ENCODE measurements at places on chromosomes 1 and 21. TPM values are rescaled to one million over a fixed set of nuclear protein-coding genes. Genes with fewer than 3 reads are reported as not detected.

- no peak overlapping the region for H3K27ac ChIP-seq
- DNase-seq: no peak
- no peak overlapping the region for H3K4me3 ChIP-seq
- no peaks in the 10 kb centered on the region for H3K36me3 ChIP-seq
- H3K27me3 ChIP-seq: no peaks in the 10 kb centered on the region
Measured at GRCh38 chr1:217188280-217189237, 442.3 kb downstream of the GPATCH2 start.

GRCh38 chr1:212699625-212700222, at the start of gene BATF3:
Gene BATF3 (minus strand): TSS chr1:212699840. CDS start chr1:212699762, 78 bp downstream.
- H3K27me3 ChIP-seq: peaks cover 26% of the 10 kb centered on the region
- peaks cover 15% of the 10 kb centered on the region for H3K4me1 ChIP-seq
- DNase-seq: peak; percentile 82
- no peaks in the 10 kb centered on the region for H3K36me3 ChIP-seq
- H3K27ac ChIP-seq: no peak within 1 kb of the TSS
- peak within 1 kb of the TSS; percentile 67 for H3K4me3 ChIP-seq

DNA sequence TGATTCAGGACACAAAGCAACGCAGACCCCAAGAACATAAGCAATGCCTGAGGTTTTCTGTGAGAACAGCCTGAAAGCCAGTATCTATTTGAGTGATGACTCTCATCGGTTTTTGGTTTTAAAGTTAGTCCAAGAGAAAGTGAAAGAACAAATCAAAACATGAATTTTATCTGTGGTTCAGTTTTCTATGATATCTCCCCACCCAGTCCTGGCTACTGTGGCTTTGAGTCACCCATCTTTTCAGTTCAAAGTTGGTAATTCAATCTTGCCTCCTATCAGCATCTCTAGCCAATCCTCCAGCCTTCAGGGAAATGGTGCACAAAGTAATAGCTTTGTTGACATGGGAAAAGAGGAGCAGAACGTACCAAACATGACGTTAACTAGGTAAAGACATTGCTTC, 40.5 kb upstream of the KRTAP19-8 start:
- H3K27ac ChIP-seq: no peak overlapping the region
- H3K4me3 ChIP-seq: no peak overlapping the region
- H3K36me3 ChIP-seq: no peaks in the 10 kb centered on the region
- DNase-seq: peak; percentile 17

DNA sequence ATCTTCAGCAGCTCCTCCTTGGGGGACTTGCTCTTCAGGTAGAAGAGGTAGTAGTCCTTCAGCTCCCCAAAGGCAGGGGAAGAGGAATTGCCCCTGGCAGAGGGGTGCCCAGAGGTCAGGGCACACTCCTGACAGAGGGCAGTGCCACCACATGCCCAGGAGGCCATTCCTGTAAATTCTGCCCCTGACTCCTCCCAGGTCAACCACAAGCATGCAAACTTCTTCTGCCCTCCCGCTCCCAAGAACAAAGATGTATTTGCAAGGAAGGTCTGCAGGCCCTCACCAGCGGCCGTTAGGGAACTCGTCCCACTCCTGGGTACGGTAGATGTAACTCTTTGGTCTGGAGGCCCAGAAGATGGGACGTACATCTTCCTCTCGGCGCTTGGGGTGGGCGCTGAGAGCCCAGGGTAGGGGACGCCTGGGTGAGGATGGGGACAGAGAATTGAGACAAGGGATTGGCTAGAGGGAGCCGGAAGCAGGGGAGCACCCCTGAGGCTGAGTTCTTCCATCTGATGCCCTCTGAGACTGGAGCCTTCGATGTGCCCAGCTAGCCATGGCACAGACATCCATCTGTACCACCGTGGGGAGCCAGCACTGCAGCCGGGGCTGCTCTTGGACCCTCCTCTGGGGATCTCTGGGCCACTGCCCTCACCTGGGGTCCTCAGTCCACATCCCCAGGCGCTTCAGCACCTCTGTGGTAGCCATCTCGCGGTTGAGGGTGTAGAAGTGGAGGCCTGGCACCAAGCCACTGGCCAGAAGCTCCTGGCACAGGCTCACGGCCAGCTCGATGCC, 11.1 kb downstream of the MTHFR start:
- H3K27me3 ChIP-seq: no peaks in the 10 kb centered on the region
- peaks cover 33% of the 10 kb centered on the region for H3K36me3 ChIP-seq
- peaks cover 20% of the 10 kb centered on the region for H3K4me1 ChIP-seq
- no peak overlapping the region for H3K27ac ChIP-seq

- H3K27ac ChIP-seq: no peak overlapping the region
- H3K36me3 ChIP-seq: no peaks in the 10 kb centered on the region
- no peak for DNase-seq
Measured at GRCh38 chr1:211843507-211844298, 13.1 kb upstream of the LPGAT1 start.

DNA sequence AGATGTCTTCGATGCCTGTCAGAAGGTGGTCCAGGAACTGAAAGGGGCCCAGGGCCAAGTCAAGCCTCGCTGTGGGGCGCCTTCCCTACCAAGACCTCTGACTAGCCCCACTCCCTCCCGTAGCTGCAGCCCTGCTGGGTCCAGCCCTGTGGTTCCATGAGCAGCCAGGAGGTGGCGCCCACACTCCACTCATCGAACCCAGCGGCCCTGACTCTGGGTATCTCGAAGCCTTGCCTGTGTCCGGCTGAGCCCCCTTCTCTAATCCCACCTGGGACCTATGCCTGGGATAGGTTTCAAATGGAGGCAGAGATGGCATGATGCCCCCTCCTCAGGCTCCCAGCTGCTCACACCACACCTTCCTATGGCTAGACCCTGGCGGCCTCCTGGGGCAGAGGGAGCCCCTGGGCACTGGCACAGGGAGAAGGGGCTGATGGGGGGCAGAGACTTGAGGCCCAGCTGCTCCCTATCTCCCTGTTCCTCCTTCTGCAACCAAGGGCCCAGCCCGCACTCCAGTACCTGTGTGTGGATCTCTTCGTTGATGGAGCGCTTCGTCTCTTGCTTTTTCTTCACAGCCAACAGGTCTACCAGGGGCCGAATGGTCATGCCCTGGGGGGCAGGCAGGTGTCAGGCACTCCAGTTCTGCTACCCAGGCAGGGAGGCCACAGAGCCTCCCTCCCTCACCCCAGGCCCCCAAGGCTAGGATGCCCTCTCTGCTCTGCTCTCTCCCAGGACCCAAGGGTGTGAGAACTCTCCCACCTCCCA, 52.0 kb downstream of the SLC9A1 start:
- no peak overlapping the region for H3K27ac ChIP-seq
- peak; percentile 96 for DNase-seq

- no peaks in the 10 kb centered on the region for H3K27me3 ChIP-seq
- DNase-seq: peak; percentile 1
- no peak overlapping the region for H3K4me3 ChIP-seq
- peaks cover 22% of the 10 kb centered on the region for H3K4me1 ChIP-seq
- peak overlapping the region; percentile 76 for H3K27ac ChIP-seq
Measured at GRCh38 chr1:107648071-107648470, 316.9 kb downstream of the VAV3 start.

DNA sequence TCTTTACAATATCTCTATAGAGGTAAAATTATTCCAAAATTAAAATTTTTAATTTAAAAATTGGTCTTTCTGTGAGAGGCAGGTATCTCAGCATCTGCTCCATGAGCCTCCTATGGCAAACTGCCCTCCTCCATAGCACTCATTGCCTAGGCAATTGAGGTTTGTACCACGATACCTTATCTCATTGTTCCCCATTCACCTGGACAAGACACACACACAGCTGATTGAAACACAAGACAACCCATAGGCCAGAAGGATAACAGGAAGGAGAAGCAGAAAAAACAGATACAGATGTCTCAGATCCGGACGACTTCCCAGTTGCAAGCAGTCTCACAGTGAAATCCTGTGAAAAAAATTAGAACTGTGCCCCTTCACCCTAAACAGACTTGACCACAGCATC, 24.3 kb downstream of the RHBDL2 start:
- H3K36me3 ChIP-seq: no peaks in the 10 kb centered on the region
- DNase-seq: no peak
- no peak overlapping the region for H3K4me3 ChIP-seq
- H3K27me3 ChIP-seq: no peaks in the 10 kb centered on the region
- H3K27ac ChIP-seq: no peak overlapping the region
- no peaks in the 10 kb centered on the region for H3K4me1 ChIP-seq

DNA sequence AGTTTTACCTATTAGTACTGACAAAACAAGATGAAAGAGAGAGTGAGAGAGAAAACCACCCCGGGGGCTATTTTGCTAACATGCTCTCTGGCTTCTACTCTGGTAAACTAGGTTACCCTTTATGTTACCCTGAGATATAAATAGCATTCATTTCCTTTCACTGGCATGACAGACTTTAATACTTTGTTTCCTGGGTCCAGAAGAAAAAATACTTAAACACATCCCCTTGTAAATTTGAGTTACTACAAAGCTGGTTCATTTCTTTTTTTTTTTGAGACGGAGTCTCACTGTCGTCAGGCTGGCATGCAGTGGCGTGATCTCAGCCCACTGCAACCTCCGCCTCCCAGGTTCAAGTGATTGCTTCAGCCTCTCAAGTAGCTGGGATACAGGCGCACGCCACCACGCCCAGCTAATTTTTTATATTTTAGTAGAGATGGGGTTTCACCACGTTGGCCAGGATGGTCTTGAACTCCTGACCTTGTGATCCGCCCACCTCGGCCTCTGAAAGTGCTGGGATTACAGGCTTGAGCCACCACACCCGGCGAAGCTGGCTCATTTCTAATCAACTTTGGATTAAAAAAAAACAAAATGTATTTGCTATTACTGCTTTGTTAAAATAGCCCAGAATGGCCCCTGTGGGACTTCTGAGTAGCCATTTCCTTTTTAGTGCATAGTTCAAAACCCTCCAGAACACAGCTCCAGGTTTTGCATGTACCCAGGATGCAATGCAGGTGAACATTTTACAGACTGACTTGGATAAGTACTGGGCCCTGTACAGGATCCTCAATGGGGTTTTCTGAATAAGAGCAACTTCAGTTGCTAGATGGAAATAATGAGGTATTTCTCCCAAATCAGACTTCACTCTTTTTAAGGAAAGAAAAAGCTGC, 20.6 kb downstream of the INPP5B start:
- H3K36me3 ChIP-seq: peaks cover 24% of the 10 kb centered on the region
- H3K27me3 ChIP-seq: no peaks in the 10 kb centered on the region
- H3K27ac ChIP-seq: no peak overlapping the region
- peak; percentile 58 for DNase-seq
- H3K4me1 ChIP-seq: peaks cover 13% of the 10 kb centered on the region
- no peak overlapping the region for H3K4me3 ChIP-seq

DNA sequence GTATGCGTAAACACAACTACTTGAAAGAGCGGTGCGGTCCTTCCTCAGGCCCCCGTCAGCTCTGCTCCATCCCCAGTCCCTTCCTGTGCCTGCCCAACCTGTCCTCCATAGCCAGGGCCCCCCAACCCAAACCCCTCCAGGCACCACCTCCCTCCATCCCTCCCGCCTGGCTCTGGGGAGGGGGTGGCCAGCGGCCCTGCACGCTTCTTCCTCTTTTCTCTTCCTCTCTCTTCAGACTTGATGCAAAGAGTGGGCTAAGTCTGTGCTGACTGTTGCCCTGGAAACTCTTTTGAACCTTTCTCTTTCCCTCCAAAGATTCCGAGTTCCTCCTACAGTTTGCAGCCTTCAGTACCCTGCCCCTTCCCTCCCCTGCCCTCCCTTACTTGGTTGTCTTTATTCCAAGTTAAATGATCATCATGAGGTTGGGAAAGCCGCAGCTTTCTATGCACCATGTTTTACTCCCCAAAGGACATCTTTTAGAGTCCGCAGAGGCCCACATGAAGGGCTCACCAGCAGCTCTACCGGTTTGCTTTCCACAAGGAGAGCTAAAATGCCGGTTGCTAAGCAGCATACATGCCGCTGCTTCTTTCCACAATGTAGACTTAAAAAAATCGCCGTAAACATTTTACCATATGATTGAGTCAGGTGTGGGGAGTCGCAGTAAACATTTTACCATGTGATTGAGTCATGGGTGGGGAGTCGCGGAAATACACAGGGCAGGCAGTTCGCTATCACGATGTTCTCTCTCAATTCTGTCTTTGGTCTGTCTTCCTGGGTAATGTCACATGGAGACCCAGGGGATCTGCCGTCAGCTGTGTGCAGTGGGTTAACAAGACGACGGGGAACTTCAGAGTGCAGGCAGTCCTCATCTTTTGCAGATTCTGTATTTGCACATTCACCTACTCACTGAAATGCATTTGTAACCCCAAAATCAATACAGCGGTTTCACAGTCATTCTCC, 525.3 kb downstream of the KIF26B start:
- no peak for DNase-seq
- H3K4me1 ChIP-seq: no peaks in the 10 kb centered on the region
- H3K27ac ChIP-seq: no peak overlapping the region
- H3K27me3 ChIP-seq: no peaks in the 10 kb centered on the region

Gene OR2T11
- not detected for total RNA-seq

Gene LRRIQ3
- total RNA-seq: 0.59 TPM

Gene ADPRS
- 24.2 TPM for total RNA-seq

Gene PLD5
- not detected for total RNA-seq

Gene B3GALT2
- 2.1 TPM for total RNA-seq

Gene SLC1A7
- total RNA-seq: under 0.01 TPM

Gene CYP4X1
- total RNA-seq: 0.59 TPM

Gene LCE1B
- total RNA-seq: not detected

Gene CNN3
- 333 TPM for total RNA-seq

Gene LPAR3
- 0.29 TPM for total RNA-seq
